ENCODE measurements at places on chromosomes 5 and 9.

GRCh38 chr9:14400658-14400995 is 86.7 kb upstream of the NFIB start:
- no peak for DNase-seq

- DNase-seq: no peak
Measured at GRCh38 chr9:5382479-5382878, 42.8 kb upstream of the RLN1 start.

GRCh38 chr5:18754201-18754600 is 1119.9 kb downstream of the TAF11L14 start:
- no peak for DNase-seq

DNA sequence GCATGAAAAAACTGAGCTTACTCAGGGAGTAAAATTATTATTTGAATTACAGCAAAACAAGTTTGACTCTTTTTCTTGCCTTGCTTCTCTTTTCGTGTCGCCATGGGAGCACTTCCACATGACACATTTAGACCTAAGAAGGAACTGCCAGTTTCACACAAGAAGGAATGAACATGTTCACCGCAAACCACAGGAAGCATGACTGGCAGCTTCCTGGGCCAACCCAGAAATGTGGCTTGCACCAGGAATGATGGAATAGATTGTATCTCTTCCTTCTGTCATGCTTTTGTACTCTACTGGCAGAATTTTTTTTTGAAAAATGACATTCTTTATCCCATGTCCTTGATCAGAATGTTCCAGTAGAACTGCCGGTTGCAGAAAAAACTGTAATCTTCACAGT is 32.9 kb upstream of the MAN2A1 start:
- DNase-seq: peak; percentile 50

DNA sequence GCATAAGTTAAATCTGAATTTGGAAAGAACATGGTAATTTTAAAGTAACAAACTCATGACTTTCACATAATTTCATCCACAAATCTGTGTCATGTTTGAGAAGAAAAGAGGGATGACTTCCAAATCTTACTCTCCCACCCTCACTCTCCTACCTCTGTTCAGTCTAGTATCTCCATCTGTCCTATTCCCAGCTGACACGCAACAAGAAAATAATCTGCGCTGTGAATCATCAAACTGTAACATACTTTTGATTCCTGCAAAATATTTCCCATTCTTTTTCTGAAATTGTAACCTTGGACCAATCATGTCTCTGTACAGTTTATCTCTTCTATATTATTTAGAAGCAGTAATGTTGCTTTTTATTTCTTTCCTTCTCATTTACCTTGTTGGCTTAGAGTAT is 91.4 kb downstream of the SLC12A2 start:
- no peak for DNase-seq

- DNase-seq: no peak
Measured at GRCh38 chr5:179196405-179197079, 136.4 kb downstream of the ZNF354C start.

DNA sequence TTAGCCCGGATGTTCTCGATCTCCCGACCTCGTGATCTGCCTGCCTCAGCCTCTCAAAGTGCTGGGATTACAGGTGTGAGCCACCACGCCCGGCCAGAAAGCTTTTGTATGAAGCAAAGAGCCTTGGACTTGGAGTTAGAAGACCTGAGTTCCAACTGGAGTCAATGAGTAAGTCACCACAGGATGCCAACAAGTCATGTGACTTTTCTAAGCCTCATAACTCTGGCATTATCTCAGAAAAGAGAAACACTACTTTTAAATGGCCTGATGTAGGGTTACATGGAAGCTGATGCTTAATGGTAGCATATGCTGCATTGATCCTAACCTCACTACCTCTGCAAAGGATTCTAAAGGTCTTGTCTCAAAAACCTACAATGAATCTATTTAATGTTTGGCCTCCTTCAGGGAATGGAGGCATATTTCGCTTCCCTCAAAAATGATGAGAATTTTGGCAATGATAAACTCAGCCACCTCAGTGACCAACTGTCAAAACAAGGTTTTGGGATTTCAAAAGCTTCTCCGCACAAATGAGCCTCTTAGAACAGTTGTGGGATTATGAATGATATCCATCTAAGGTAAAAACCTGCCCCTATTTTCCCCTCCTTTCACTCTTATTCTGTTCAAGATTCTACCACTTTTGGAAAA is 236.8 kb downstream of the ACTL7B start:
- DNase-seq: no peak

- no peak for DNase-seq
Measured at GRCh38 chr9:28082671-28083070, 509.4 kb upstream of the C9orf72 start.

- no peak for DNase-seq
Measured at GRCh38 chr5:120358949-120359348, 105.2 kb upstream of the PRR16 start.

GRCh38 chr5:9376363-9377117 is 169.3 kb downstream of the SEMA5A start:
- DNase-seq: no peak

DNA sequence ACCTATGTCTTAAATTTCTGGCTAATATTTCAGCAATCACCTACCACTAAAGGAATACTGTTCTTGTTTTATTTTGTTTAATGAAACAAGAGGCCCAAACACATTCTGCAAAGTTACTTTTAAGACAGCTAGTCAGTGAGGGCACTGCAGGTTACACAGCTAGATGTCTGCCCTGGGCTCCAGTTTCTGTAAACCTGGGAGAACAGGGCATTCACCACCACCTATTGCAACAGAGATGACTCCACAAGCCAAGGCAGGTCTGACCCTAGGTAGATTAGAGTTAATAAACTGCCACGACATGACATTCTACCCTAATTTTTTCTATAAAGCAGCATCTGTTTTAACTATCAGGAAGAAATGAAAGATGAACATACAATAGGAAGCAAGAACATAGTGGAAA is 90.8 kb downstream of the SLF1 start:
- DNase-seq: no peak

GRCh38 chr5:135012951-135013391 is 21.1 kb downstream of the PITX1 start:
- no peak for DNase-seq

- no peak for DNase-seq
Measured at GRCh38 chr9:82382887-82383616, 394.5 kb downstream of the SPATA31D1 start.

GRCh38 chr9:26656003-26656870 is 236.4 kb downstream of the CAAP1 start:
- no peak for DNase-seq

DNA sequence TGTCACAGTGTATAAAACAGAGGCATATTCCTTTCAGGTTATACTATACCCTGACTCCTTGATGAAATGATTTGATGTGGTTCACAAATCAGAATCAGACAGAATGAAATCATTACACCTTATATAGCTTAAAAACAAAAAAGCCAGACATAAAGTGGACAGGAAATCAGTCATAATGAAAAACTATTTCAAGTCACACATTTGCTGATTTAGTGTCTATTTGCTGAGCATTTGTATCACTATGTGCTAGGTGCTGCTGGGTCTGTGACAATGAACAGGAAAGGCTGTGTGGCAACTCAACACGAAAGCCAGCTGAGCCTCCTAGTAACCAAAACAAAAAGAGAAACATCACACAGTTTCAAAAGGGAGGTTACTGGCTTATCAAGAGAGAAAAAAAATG is 194.0 kb downstream of the EFNA5 start:
- peak; percentile 74 for DNase-seq

- DNase-seq: no peak
Measured at GRCh38 chr5:31889001-31889561, 250.2 kb downstream of the PDZD2 start.

DNA sequence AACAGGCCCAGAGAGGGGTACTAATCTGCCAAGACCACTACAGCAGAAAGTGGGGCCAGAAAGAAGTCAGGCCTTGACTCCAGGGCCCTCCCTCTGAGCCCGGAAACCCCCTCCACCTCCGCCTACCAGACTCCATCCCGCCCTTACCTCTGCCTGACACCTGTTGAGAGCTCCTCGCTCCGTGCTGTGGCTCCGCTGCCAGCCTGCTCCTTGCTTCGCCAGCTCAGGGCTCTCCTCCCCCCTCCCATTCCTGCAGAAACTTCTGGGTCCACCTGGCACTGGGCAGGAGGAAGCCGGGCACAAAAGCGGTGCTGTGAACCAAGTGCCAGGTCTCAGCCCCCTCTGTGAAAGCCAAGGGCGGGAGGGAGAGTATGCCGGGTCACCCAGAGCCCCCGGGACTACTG is 6.4 kb upstream of the ST6GALNAC6 start:
- peak; percentile 86 for DNase-seq

DNA sequence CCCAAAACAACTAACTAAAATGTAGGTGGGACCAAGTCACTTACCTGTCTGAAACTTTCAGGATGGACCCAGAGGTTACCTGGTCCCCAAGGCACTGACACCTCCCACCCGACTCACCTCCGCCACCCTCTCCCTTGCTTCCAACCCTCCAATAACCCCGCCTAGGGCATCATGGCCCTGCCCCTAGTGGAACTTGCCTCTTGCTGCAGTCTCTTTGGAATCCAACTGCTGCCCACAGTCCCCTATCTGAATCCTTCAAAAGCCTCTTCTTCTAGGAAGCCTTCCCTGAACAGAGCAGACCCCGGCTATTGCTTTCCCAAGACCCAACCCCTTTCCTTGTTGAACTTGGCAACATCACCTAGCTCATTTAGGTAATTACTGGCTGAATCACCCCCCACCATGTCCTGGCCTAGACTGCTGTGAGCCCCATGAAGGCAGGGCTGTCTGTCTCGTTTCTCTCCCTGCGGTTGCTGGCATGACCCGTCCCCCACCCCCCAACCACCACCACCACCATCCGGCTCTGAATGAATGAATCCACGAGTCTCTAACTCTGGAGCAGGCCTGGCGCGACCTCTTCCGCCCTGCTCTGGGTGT is 9.4 kb downstream of the CRB2 start:
- DNase-seq: no peak

DNA sequence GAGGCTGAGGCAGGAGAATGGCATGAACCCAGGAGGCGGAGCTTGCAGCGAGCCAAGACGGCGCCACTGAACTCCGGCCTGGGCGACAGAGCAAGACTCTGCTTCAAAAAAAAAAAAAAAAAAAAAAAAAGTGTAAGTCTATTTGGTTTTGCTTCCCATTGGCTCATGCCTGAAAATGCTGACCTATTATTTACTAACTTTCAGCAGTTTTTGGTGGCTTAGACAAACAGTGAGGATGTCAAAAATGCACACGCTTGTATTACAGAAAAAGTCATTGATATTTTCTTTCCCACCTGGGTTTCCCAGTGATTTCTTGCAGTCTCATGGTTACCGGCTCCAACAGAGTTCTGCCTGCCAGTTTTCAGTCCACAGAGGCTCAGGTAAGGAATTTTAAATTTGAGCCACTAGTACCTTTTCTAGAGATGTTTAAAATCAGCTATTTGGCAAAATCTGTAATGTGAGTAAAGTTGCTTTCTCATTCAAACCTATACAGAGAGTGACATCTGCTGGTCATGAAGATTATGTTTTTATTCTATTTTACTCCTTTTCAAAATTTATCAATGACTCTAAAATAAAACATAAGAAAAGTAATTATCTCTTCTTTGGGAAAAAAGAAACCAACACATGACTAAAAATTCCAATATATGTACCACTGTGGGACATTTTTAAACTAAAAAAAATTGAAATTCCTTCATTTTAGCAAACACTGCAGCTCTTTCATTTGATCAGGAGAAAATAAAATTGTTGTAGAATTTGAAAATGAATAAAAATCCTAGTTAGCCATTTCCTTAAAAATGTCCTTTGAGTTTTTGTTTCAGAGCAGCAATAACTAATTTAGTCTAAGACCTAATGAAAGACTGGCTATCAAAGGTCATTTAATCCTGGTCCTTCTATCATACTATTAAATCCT is 8.8 kb downstream of the FAM200C start:
- DNase-seq: no peak

DNA sequence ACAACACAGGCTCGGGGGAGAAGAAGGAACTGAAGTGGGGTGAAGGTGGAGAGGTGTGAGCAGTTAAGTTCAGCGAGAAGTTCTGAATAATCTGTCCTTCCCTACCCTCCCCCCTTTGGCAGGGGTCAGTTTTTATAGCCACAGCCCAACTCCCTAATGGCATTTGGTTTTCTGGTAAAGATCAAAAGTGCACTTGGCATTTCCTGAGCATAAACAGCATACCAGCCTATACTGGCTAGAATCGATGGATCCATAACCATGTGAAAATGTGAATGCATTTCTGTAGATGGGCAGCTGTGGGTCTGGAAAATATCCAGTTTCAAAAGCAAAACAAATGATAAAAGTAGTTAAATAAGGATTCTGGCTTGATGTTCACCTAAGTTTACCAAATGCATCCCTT is 410.9 kb downstream of the PLK2 start:
- no peak for DNase-seq

- DNase-seq: no peak
Measured at GRCh38 chr5:74954919-74955318, 88.7 kb upstream of the FAM169A start.

DNA sequence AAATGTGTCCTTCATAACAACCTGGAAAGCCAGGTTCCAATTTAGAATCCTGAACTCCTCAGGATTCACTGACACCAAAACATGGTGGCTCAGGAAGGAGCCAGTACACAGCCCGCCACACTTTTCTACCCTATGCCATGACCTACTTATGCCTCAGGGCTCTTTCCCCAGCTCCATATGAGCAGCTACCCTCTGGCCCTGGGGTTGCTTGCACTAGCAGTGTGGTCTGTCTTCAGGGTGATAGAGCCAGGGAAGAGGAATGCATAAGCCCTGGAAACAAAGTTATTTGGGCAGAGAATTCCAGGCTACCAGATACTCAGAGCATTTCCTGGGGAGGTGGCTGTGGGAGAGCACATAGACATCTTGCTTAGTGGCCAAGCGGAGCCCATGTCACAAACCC is 15.0 kb upstream of the ECM2 start:
- no peak for DNase-seq

DNA sequence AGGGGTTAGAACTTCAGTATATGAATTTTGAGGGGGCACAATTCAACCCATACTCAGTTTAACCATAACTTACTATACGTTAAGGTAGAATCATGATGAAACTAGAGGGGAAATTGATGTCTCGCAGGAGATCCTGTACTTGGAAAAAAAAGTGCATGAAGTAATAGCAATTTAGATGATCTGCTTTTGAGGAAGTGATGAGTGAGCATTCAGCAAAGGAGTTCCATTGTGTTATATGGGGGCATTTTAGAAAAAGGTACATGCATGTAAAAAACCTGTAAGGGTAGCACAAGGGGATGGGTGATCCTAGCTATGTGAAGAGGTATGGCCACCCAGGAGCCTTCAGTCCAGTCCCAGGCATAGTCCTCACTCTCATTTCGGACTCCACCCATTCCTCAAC is 14.8 kb upstream of the TMC1 start:
- DNase-seq: no peak

- DNase-seq: no peak
Measured at GRCh38 chr5:127943061-127943371, 140.6 kb upstream of the SLC12A2 start.

DNA sequence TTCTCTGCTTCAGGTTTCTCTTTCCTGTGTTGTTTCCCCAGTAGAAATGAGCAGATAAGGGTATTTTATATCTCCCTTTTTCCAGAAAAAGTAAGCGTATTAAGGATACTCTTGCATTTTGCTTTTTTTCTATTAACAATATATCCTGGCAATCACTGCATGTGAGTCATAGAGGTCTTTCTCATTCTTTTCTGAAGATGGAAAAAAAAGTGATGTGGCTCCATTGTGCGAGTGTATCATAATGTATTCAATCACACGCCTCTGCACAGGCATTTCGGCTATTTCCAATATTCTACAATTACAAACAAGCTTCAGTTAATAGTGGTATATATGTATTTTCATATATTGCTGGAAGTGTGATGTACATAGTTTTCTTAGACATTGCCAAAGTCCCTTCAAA is 155.9 kb downstream of the MED27 start:
- DNase-seq: no peak

All from CD4-positive, alpha-beta T cell treated with Interleukin-1 beta for 1 hour (primary cell).